ENCODE measurements at places on chromosomes 4 and X.

DNA sequence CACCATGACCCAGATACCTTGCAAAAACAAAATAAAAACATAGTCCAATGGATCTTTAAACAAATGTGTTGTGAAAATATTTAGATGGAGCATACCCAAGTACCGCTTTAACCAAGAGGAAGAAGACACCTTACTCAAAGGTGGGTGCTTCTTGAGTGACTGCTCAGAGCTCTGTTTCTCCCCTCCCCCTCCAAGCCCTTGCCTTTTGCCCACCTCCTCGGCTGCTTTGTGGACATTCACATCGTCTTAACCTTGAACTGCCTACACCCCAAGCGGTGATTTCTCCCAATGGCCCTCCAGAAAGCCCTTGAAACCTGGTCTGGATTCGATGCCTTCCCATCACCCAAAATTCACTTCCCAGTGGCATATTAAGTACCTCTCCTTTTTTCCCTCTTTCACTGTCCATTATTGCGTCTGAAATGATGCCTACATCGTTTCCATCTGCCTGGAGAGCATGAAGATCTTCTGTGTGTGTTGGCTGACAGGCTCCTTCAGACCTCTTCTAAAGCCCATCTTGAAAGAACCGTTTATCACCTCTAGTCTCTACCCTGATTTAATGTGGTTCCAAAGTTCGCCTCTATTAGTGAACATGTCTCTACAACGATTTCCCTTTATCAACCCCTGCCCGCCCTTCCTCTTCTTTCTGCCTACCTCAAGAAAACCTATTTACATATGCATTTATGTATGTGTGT, 968 bp downstream of the GPRIN3 start:
- DNase-seq: no peak

GRCh38 chr4:3637326-3638016, 105.2 kb upstream of the LRPAP1 start:
- no peak for DNase-seq

DNA sequence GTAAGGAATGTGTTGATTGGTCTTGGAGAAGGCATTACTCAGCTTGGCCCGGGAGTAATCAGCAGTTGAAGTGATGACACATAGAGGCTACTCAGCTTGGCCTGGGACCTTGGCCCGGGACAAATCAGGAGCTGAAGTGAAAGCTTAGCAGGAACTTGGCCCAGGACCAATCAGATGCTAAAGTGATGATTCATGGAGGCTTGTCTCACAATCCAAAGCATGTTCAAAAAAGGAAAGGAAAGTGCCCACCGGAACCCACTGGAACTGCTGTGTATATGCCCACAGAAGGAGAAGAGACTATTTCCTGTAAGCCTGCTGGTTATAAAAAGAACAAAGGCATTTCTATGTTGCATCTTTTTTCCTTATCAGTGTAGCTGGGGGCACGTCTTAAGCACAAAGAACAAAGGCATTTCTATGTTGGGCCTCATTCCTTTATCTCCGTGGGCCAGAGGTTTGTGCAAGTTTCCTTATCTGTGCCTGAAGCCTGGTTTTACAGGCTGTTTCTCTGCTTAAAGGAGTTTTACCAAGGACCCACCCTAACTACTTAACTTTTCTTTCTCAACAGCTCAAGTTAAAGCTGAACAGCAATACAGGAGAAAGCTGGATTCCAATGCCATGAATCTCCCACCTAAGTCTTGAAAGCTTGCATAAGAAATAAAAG, 1176.7 kb downstream of the NLGN4X start:
- no peak for DNase-seq

GRCh38 chrX:130030826-130031225, 48.4 kb downstream of the BCORL1 start:
- DNase-seq: no peak

DNA sequence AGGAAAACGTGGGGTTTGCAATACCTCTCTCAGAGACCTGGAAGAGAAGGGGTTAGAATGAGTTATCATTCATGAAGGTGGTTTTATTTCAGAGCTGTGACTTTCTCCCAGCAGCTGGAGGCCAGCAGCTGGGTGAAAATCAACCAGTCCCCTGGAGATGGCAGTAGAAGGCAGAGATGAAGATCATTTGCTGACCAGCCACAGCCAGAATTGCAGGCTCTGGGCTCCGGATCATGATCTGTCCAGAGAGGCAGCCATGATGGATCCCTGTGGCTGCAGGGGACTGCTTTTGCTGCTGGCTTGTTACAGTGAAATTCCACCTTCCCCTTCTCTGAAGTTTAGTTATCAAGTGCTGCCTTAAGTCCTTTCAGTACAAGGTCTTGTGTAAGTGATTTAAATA, 46.9 kb upstream of the TAB3 start:
- no peak for DNase-seq

GRCh38 chr4:80387390-80388283, 52.1 kb downstream of the CFAP299 start:
- DNase-seq: no peak

- no peak for DNase-seq
Measured at GRCh38 chrX:110410603-110411002, 52.0 kb downstream of the RTL9 start.

DNA sequence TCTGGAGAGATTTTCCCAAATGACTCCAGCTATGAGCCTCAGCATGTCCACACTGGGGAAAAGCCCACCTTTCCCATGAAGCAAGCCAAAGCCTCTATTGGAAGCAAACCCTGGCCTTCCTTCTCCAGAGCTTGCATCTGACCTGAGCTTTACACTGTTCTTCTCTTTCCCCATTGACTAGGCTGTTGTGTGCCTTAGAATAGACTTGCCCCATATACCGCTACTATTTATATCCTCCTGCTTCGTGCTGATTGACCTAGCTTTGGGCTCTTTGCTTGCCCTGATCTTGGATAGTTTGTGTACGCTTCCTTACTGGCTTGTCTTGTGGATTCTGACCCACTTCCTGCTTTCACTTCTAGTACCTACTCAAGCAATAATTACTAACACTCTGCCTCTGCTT, 30.9 kb downstream of the FAM9B start:
- DNase-seq: no peak

Measured in stimulated activated CD4-positive, alpha-beta T cell treated with anti-CD3 and anti-CD28 coated beads, Interleukin-2, amount 100 ng/mL, for 24 hours (primary cell).